ENCODE measurements at places on chromosomes 12 and 14. TPM values are rescaled to one million over a fixed set of nuclear protein-coding genes. Genes with fewer than 3 reads are reported as not detected.

The EXOC3L4 gene
- not detected for total RNA-seq

The FOS gene
- 232 TPM for total RNA-seq

The SOAT2 gene
- 0.21 TPM for total RNA-seq

The C12orf42 gene
- not detected for total RNA-seq

DNA sequence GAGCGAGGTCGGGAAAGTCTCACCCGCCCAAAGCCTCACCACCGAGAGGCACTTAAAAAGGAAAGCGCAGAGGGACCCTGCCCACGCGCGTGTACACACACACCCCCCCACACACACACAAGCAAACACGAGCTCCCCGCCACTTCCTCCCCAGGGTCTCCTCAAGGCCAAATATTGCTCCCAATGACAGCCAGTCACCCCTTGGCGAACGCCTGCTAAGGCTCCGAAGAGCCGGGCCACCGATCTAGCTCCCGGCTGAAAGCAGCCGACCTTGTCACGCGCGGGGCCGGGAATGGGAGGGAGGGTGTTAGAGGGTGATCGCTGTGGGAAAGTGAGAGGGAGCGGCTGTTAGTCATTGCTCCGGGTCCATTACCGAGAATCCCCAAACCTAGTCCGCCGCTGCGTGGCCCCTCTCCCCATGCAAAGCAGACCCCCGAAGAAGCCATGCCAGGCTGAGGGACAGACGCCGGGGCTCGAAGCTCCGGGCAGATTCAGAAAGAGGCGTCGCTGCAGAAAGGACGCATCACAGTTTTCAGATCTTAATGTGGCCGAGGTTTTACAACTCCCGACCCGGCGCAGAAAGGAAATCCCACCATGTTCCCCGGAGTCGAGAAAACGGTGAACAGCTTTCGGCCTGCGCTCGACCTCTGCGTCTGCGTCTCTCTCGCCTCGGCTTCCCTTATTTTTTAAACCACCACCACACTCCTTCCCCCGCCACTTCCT lies 2.6 kb downstream of the BMP4 start:
- peak overlapping the region; percentile 91 for H3K4me3 ChIP-seq
- H3K36me3 ChIP-seq: peaks cover 12% of the 10 kb centered on the region
- peaks cover 41% of the 10 kb centered on the region for H3K27me3 ChIP-seq
- H3K4me1 ChIP-seq: peaks cover 41% of the 10 kb centered on the region

DNA sequence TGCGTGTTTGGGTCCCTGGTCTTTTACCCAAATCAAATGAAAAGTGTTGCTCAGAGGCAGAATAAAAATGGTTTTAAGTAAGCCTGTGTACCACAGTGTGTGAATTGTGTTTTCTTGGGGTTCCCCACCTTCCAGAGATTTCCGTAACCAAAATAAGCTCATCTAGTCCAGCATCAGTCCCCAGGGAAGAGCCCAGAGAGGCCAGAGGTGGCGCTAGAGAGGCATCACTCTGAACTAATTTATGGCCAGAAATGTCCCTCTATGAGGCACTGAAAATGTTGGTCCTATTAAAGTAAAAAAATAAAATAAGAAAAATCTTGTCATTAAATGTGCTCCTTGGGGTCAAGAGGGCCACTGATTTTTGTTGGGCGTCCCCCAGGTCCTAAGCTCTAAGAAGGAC lies 24.9 kb upstream of the PRKAB1 start:
- no peak overlapping the region for H3K4me3 ChIP-seq
- H3K4me1 ChIP-seq: no peaks in the 10 kb centered on the region

DNA sequence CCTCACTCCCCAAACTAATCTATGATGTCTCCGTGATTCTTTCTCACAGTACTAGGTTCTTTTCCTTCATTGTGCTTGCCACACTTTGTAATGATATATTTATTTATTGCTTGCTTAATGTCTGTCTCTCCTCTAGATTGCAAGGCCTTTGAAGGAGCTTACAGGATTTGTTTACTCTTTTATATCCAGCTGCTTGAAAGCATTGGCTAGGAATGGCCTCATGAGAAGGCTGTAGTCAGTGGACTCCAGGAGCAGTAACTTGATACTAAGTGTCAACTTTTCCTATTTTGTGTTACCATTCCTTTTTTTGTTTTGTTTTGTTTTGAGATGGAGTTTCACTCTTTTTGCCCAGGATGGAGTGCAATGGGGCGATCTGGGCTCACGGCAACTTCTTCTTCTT lies 7.3 kb upstream of the FAM234B start:
- no peak for DNase-seq
- H3K27me3 ChIP-seq: no peaks in the 10 kb centered on the region
- H3K4me1 ChIP-seq: peaks cover 18% of the 10 kb centered on the region
- H3K4me3 ChIP-seq: no peak overlapping the region
- no peak overlapping the region for H3K27ac ChIP-seq

DNA sequence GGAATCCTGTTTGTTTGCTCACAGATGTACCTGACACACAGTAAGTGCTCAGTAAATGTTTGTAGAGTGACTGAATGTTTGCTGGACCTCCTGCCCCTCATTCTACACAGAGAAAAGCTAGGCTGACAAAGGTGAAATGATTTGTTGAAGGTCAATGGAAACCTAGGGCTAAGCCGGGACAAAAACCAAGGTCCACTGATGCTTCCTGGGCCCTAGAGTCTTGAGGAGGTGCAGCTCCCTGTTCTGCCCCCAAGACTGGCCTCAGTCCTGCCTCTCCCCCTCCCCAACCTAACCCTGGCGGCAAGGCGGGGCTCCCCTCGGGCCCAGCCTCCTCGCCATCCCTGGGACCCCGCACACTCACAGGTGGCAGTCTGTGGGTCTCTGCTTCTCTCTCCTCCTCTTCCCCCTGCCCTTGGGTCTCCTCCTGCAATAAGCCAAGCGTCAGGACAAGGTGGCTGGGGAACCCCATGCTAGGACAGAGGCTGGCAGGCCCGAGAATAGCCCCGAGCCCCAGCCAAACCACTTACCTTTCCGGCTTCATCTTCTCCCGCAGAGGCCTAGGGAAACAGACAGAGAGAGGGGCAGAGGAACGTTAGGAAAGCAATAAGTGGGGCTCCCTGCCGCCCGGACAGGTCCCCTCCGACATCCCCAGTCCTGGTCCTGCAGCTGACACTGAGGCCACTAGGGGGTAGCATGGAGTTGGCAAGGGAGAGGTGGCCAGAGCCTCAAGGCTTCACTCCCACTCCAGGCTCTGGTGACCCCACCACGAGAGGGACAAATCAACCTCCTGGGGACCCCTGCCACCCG lies 9.3 kb downstream of the PGF start:
- no peak overlapping the region for H3K4me3 ChIP-seq
- H3K27ac ChIP-seq: peak overlapping the region; percentile 60
- H3K4me1 ChIP-seq: peaks cover 28% of the 10 kb centered on the region
- H3K36me3 ChIP-seq: no peaks in the 10 kb centered on the region

DNA sequence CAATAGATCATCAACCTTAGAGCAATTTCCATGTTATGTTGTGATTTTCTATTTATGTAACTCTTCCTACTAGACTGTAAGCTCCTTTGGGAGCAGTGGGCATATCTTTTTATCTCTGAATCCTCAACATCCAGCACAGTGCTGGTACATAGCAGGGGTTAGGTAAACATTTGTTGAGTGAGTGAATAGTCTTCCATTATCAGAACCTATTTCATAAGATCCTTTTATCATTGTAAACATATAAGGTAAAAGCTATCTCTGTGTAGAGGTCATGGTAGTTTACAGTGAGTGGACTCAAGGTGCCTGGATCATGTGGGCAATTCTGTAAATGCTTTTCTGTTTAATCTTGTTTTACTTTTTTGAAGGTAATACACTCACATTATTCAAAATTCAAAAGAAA lies 15.1 kb downstream of the FKBP11 start:
- H3K4me1 ChIP-seq: no peaks in the 10 kb centered on the region
- H3K4me3 ChIP-seq: no peak overlapping the region
- no peak overlapping the region for H3K27ac ChIP-seq

DNA sequence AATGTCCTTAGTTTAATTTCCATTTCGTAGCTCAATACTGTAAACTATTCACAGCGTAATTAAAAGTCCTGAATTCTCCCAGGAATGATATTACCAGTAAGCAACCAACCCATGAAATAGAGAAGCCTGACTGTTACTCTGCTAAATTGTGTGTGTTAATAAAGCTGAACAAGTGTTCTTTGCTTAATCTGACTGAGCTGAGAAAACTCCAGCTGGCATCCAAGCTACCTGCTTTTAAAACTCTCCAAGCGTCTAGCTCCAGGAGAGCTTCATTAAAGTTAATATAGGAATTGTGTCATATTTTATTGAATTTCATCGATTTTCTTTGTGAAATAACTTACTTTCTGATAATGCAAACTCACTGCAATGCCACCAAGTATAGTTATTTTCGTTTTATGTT lies 524.4 kb downstream of the SLC16A7 start:
- no peaks in the 10 kb centered on the region for H3K27me3 ChIP-seq
- H3K36me3 ChIP-seq: peaks cover 4% of the 10 kb centered on the region
- DNase-seq: no peak
